Thoracic aorta (tissue), 2 donors: ENCODE measurements at places on chromosomes 12 and 14. TPM values are rescaled to one million over a fixed set of nuclear protein-coding genes. Genes with fewer than 3 reads are reported as not detected.

MMP17 gene
- total RNA-seq, result 4.6 TPM

EPYC gene
- not detected for total RNA-seq

KLRK1 gene
- total RNA-seq, result 1.2 TPM

TMEM253 gene
- total RNA-seq, result not detected
